Hematopoietic multipotent progenitor cell (in vitro differentiated cells): ENCODE measurements at places on chromosomes 6 and 20. TPM values are rescaled to one million over a fixed set of nuclear protein-coding genes. Genes with fewer than 3 reads are reported as not detected.
A peak's percentile ranks its signal among the peaks of the same experiment; 100 is the strongest.

DNA sequence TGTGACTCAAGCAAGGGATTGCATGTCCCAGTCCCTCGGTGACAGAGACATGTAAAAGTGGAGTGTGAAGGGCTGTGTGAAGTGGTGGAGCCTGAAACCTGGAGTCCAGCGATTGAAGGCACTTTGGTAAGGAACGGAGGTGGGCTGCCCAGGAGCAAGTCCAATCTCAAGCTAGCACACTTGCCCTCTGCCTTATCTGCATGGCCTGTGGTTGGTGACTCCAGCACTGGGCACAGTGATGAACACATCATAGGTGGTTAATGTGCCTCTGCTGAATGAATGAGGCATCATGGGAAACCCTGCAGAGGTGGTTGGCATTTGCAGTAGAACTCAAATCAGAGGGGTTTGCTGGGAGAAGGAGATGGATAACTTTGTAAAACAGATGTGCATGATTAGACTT is 14.9 kb upstream of the ULBP3 start:
- DNase-seq = no peak

DNA sequence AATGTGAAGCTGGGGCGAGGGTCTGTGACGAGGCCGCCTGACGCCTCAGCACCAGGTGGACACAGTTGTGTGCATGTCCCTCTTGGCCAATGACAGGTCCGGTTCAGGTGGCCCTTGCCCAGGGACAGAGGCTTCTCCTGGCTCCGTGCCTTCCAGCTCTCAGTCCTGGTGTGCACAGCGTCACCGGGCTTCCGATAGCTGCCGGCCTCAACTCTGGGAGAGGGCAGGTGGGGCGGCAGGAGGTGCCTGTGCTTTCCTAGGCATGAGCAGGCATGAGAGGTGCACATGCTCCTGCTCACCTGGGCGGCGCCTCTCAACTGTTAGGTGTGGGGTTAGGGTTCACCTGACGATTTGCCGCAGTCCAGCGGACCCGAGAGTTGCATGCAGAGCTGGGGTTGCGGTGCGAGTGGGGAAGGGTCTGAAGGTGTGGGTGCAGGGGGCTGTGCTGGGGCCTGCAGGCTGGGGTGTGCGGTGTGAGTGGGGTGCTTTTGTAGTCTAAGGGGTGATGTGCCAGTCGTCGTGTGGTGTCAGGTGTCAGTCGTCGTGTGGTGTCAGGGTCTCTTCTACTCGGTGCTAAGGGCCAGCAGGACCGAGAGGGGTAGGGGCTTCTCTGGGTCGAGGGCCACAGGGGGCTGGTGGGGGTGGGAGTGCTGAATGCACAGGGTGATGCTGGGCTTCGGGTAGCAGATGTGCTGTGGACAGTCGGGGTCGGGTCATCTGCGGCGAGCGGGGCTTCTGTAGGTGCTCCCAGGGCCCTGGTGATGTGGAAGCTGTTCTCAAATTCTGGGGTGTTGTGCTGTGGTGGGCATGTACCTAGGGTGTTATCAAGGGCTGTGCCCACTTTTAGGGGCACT is 3.8 kb upstream of the SOX18 start:
- DNase-seq = no peak

DNA sequence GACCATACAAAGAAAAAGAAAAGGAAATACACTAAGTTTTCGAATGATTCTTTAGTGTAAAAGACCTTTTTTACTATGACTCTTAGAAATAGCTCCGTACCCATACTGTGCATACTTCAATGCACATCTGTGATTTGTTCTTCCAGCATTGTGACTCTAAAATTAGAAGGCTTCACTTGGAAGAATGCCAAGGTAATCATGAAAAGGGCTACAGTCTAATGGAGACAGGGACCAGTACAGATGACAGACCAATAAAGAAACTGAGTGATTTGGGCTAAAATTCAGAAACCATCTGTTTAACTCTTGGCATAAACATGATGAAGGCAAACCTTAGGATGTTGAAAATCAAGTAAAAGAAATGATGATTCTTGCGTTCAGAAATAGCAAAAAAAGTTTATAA is 46.3 kb downstream of the CYP39A1 start:
- no peak for DNase-seq

GRCh38 chr6:1216488-1216974 is 95.4 kb upstream of the FOXQ1 start:
- DNase-seq = no peak

GRCh38 chr6:134123666-134124208 is 71.3 kb upstream of the SLC2A12 start:
- DNase-seq = peak; percentile 70

The PSMA7 gene
- 275 TPM for total RNA-seq

The GABRR1 gene
- not detected for total RNA-seq
